ENCODE measurements at places on chromosomes 5 and 9.
A peak's percentile ranks its signal among the peaks of the same experiment; 100 is the strongest.

- no peak for DNase-seq
Measured at GRCh38 chr9:131697097-131697496, 42.8 kb downstream of the RAPGEF1 start.

- DNase-seq, result no peak
Measured at GRCh38 chr5:6858419-6858818, 145.2 kb downstream of the TENT4A start.

DNA sequence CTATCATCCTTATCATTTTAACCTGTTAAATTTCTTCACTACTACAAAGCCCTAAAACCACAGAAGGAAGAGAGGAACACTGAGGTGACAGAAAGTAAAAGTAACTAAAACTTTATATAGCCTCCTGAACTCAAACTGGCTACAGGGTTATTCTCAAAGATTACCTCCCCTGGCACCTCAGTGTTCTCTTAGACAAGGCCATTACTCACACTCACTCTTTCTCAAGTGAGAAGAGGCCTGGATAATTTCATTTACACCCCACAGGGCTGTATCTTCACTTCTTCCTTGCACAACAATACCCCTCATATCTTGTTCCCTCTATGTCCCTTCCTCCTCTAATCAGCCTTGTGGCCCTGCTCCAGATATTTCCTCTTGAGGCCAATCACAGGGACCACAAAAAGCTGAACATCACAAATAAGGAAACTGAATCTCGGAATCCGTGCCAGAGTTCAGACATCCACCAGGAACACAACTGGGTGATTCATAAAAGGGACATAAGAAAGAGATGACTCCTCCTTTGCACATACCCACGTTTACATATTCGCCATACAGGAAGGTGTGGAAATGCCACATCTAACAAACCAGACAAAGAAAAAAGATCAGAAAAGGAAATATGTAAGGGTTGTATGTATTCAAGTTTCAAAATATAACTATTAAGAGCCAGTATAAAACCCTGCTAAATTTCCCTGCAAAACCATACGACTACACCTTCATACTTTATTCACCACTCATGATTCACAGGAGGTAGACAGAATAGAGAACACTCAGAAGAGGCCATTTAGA, 1.7 kb upstream of the KLHL3 start:
- peak; percentile 1 for DNase-seq

DNA sequence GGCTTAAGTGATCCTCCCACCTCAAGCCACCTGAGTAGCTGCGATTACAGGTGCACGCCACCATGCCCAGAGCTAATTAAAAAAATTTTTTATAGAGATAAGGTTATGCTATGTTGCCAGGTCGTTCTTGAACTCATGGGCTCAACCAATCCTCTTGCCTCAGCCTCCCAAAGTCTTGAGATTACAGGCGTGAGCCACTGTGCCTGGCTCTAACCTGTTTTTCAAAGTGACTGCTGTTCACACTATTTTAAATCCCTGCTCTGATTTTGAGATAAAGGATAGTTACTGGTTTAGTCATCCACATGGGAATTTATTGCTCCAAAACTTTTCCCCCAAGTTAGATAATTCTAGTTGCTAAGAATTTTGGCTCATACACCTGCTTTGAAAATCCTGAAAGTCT, 48.2 kb upstream of the MTMR12 start:
- DNase-seq, result no peak

- DNase-seq, result no peak
Measured at GRCh38 chr9:84975926-84976325, 306.4 kb downstream of the NTRK2 start.

DNA sequence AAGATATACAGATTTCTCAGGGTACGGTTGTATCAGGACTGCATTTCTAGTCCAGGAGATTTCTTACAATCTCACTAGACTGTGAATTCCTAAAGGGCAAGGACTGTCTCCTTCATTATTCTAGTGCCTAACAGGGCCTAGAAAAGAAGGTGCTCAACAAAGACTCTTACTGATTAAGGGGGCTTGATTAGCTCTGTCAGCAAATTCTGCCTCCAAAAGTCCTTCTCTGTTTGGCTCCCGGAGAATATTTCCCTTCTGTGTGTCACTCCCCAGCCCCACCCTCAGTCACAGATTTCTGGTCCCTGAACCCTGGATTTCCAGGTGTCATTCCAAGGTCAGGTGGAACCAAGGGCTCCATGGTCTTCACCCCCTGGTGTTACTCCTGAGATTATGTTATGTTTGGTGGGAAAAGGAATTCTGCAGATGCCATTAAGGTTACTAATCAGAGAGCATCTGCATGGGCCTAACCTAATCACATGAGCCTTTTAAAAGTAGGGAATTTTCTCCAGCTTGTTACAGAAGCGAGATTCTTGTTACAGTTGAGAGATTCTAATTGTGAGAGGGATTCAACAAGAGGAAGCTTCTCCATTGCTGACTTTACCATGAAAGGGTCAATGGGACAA, 167.7 kb upstream of the LHFPL2 start:
- no peak for DNase-seq

DNA sequence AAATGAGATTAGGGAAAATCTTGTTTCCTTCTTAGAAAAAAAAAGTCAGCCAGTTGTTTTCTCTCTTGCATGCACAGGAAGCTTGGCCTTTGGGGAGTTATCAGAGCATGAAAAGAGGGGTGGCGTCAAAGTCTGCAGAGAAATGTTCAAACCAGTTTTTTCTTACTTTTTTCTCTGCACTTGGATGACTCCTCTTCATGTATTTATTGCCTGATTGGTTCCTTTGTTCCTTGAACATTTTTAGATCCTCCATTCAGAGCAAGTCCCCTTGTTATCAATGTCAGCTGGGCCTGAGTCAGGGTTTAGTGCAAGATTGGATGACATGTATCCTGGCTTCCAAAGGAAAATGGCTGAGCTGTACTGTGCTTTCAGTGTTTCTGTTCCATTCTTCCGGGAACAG, 392.6 kb upstream of the BRINP1 start:
- DNase-seq, result no peak

DNA sequence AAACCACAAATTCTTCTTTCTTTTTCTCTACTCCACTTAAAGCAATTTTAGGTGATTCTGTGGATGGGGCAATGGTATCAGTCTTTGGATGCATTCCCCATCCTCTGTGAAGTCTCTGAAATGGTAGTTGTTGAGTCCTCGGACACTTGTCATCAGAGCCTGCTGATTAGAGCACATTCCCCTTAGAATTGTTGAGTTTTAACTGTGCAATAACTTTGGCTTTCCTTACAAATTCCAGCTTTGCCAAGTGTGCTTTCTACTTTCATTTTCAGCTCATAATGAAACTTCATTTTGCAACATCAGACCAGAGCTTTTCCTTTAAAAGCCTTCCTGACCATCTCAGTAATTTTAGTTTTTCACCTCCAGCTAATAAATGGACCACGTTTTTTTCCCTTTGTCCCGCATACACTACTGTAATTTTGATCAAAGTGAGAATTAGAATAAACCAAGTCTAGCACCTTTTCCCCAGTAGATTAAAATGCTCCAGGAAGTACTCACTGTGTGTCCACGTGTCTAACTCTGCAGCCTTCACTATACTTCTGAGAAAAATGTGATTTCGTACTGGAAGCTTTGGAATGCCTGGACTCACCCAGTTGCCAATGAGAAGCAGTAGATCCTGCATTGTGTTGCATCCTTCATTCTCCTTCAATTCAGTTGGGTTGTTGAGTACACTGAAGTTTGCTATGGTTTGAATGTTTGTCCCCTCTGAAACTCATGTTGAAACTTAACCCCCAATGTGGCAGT, 135.6 kb downstream of the NTRK2 start:
- no peak for DNase-seq

DNA sequence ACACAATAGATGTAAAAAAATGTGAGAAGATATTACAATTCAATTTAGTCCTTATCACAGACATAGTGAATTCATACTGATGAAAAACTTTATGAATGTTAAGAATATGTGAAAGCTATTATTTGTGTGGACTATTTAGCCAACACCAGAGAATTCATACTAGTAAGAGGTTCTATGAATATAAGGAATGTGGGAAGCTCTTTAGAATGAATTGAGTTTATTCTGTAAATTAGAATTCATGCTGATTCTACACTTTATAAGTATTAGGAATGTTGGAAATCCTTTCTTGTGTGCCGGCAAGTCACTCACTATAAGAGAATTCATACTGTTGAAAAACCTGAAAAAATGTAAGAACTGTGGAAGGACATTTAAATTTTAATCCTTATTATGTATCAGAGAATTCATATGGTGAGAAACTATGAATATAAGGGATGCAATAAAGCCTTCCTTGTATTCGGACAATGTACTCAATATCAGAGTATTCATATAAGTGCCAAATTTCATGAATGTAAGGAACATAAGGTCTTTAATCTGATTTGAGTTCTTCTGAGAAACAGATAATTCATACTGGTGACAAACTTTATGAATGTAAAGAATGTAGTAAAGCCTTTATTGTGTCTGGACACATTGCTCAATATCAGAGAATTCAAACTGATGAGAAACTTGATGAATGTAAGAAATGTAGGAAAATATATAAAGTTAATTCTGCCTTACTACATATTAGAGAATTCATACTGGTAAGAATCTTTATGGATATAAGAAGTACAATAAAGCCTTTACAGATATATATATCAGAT, 21.6 kb upstream of the PCDHA1 start:
- no peak for DNase-seq

DNA sequence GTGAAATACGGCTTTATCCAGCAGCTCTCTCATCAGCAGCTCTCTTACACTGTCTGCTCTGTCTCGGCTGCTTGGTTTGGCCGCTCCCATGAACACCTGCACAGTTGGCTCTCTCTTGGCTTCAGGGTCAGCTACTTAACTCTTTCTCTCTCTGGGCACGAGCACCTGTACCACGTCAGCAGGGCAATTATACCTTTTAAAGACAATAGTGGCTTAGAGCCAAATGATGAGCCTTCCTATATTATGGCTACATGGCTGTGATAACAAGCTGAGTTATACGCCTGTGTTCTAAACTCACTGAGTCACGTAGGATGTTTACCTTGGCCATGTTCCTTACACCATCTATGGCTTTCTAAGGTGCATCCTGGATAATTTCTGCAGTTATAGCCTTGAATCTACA, 69.2 kb upstream of the CTNND2 start:
- DNase-seq, result no peak

DNA sequence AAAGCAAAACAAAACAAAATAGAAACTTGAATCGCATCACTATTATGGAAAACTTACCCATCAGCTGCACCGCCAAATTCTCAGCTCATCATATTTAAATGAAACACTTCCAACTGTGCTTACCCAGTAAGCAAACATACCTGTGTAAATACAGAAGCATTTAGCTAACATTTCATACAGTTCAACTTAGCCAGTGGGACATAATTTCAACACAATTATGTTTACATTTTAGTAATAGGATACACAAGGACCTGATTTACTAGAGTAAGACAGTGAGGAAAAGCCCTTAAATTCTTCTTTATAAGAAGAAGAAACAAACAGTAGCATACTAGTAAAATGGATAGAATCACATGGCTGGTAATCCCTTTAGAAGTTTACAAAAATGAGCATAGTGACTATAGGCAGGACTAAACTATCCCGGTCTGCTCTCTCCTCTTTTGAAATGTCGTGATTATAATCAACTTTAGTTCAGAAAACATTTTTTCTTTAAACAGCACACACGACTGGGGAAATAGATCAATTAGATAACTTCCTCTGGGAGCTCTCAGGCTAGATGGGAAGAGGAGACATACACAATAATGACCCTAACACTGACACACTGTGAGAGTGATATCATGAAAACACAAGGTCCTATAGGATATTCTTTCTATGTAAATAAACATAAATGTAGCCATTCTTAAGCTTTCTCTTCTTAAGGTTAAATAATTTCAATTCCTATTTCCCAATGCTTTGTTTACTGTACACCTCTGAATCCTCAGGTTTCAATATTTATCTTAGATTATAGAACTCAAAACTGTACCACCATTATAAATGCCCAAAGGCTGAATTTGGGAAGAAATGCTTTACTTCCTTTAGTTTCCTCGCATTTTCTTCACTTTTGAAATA, 15.9 kb upstream of the CDC20B start:
- no peak for DNase-seq

DNA sequence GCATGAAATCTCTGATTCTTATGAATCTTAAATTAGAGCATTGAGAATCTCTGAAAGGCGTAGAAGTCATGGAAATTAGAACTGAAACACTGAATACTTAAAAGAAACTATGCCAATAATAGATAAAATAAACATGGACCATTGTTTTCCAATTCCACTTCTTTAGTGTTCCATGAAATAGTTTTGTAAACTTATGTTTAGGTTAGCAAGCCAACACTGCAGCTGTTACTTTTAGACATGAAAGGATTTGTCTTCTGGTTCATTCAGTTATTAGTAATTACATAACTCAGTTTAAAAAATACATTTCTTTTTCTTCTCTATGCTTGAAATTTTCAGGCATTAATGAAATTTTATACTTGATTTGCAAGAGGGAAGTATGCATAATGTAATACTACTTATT, 733.4 kb upstream of the NUDT12 start:
- no peak for DNase-seq

DNA sequence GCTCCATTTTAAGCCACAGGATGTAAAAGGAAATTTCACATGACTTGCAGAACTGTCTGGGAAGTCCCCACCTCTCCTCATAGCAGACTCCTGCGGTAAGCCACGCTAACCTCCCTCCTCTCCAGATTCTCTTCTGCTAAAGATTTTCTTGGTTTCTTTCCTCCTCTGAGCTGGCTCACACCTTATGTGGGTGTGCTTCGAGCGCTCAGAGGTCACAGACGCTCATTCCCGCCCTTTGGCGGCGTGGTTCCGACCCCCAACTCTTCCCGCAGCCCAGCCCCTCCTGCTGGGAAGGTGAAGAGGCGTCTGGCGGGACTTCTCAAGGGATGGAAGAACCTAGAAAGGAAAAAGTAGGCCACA, 32.9 kb upstream of the CDK20 start:
- DNase-seq, result peak; percentile 31

GRCh38 chr5:134120386-134121138, 6.1 kb downstream of the TCF7 start:
- DNase-seq, result no peak

- DNase-seq, result no peak
Measured at GRCh38 chr9:129822898-129823541, 916 bp downstream of the TOR1A start.

GRCh38 chr9:135902655-135903357, 4.5 kb downstream of the CAMSAP1 start:
- DNase-seq, result no peak

DNA sequence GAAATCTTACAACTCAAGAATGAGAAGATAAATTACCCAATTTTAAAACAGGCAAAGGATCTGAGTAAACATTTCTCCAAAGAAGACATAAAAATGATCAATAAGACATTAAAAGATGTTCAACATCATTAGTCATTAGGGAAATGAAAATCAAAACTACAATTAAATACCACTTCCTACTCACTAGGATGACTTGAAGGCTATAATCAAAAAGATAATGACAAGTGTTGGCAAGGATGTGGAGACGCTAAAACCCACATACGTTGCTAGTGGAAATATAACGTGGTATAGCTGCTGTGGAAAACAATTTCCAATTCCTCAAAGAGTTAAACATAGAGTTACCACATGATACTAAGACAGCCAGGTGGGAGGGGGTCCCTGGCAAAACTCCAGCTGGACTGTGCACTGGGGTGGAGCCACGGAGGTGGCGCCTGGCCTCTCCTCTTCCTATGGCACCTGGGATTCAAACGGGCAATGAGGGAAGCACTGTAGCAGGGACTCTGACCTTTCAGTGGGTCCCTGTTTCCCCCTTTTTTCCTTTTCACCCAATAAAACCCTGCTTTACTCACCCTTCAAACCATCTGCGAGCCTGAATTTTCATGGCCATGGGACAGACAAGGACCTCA, 5.9 kb downstream of the ARSB start:
- DNase-seq, result no peak

Data from stimulated activated CD4-positive, alpha-beta T cell treated with anti-CD3 and anti-CD28 coated beads, Interleukin-1b, Interleukin-23, amount 100 ng/mL, for 4 hours (primary cell).